ENCODE measurements at places on chromosomes 7 and 10. TPM values are rescaled to one million over a fixed set of nuclear protein-coding genes. Genes with fewer than 3 reads are reported as not detected.

Gene SPDYE16
- total RNA-seq: not detected

Gene NEBL
- 21.9 TPM for total RNA-seq

DNA sequence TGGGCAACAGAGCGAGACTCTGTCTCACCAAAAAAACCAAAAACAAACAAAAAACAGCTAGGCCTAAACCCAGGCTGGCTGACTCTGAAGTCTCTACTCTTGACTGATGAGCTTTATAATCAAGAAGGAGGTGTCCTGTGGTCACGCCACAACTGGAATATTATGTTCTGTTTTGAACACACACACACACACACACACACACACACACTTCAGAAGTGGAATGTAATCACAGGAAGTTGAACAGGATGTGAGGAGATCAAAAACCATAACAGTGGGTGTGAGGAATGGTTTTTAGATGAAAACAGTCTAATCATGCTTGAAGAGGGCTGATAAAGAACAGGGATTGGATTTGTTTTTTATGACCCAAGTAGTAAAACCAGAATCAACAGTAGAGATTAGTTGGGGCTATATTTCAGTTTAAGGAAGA lies 51.1 kb upstream of the IL6 start:
- H3K4me3 ChIP-seq: no peak overlapping the region
- DNase-seq: no peak
- H3K27me3 ChIP-seq: no peaks in the 10 kb centered on the region
- no peak overlapping the region for H3K27ac ChIP-seq
- H3K36me3 ChIP-seq: no peaks in the 10 kb centered on the region

DNA sequence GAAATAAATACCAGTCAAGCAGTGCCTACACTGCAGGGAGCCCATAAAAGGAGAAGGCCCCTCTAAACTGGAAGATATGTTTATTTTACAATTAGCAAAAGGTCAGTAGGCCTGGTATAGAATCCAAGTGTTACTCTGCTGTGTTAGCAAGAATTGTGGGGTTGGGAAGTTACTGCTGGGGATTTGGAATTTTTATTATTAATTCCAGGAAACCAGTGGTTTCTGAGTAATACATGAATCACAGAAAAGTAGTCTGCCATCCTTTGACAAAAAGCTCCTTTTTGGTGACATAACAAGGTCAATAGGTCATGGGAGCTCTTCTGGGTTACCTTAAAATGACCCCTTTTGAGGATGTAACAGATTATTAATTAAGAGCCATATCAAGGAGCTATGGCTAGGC lies 67.4 kb downstream of the ZNF92 start:
- H3K4me1 ChIP-seq: peaks cover 11% of the 10 kb centered on the region
- H3K27ac ChIP-seq: no peak overlapping the region
- H3K4me3 ChIP-seq: no peak overlapping the region
- DNase-seq: no peak
- no peaks in the 10 kb centered on the region for H3K36me3 ChIP-seq

DNA sequence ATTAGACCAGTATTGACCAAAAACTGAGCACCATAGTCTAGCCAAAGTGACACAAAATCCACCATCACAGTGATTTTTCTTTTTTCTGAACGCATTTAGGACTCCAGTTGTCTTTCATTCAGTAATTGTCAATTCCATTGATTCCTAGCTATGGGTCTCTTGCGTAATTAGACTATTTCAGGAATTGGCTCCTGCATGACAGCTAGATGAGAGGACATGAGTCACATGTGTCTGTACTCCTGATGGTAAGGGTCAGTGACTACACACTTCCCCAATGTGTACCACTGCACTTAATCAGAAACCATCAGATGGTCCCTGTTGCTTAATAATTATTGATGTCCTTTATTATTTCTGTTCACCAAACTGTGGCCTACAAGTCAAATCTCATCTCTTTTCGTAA lies 469.5 kb downstream of the POM121L12 start:
- no peaks in the 10 kb centered on the region for H3K27me3 ChIP-seq
- H3K27ac ChIP-seq: no peak overlapping the region
- H3K36me3 ChIP-seq: no peaks in the 10 kb centered on the region
- no peak for DNase-seq
- H3K4me1 ChIP-seq: no peaks in the 10 kb centered on the region
- H3K4me3 ChIP-seq: no peak overlapping the region

GRCh38 chr7:113368256-113368655 lies 249.9 kb upstream of the SMIM30 start:
- DNase-seq: no peak
- no peak overlapping the region for H3K27ac ChIP-seq
- H3K4me1 ChIP-seq: no peaks in the 10 kb centered on the region
- H3K27me3 ChIP-seq: no peaks in the 10 kb centered on the region
- H3K36me3 ChIP-seq: no peaks in the 10 kb centered on the region
- no peak overlapping the region for H3K4me3 ChIP-seq

DNA sequence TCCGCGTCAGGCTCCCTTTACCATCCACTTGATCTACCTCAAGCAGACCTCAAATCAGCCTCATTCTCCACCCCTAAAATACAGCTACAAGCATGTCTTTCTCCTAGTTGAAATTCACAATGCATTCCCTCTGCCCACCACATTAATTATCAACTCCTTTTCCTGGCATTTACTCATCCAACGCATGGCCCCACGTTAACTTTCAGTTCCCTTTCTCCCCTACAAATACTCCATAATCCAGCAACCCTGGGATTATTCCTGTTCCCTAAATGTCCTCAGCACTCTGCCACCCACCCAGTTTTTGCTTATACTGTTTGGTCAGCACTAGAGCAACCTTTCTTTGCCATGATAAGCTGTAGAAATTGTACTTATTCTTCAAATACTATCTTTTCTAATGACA lies 5.7 kb upstream of the VIM start:
- 0 out of 2 replicates have a peak, but pooled peaks cover 4% of the 10 kb centered on the region for H3K4me1 ChIP-seq
- H3K36me3 ChIP-seq: no peaks in the 10 kb centered on the region
- DNase-seq: no peak

DNA sequence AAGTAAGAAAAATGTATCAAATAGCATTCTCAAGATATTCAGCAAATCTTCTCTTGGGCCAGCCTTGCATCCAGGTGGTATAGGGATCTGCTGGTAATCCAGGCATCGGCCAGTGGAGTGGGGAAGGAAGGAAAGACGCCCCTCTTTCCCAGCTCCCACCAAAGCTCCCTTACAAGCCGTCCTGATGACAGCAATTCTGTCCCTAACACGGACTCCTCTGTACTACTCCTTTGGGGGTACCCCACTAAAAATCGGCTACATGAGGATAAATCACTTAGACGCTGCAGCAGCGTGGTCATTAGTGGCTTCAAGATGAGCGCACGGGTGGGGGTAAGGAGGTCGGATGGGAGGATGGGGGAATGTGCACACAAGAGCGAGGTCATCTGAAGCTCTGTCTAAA lies 24.7 kb upstream of the NUB1 start:
- H3K27ac ChIP-seq: no peak overlapping the region
- no peaks in the 10 kb centered on the region for H3K4me1 ChIP-seq
- H3K4me3 ChIP-seq: no peak overlapping the region
- no peaks in the 10 kb centered on the region for H3K36me3 ChIP-seq
- no peak for DNase-seq

GRCh38 chr7:26499315-26499897 lies 207.7 kb downstream of the SNX10 start:
- no peak overlapping the region for H3K4me3 ChIP-seq
- H3K27ac ChIP-seq: no peak overlapping the region
- DNase-seq: no peak
- no peaks in the 10 kb centered on the region for H3K27me3 ChIP-seq
- H3K4me1 ChIP-seq: no peaks in the 10 kb centered on the region

Gene NUTM2D
- 1.1 TPM for total RNA-seq

DNA sequence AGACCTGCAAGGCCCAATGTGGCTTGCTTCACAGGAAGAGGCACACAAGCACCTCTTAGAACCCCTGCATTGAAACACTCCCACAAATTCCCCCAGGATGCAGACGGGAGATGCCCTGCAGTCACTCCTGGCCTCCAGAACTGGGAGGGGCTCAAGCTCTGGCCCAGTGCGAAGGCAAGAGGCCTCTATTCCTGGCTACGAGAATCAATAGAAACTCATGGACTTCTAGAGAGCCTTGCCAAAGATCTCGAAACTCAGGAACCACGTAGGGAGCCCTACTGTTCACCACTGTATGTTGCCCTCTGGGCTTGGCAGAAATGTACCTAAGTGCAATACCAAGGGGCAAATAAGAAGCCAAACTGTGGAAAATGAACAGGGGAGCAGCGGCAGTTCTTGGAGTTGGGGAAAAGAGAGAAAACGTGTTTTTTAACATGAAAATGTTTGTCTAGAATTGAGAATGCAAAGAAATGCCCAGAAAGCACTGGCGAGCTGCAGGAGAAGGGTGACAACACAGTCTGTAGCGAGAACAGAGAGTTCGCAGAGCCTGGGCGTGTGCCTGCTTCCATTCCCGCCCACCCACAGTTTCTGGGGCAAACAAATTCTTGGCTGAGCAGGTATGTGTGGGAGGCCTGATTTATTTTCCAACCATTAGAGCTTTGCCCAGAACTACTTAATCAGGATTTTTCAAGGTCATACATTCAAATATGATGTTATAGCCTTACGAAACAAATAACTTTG lies 260.5 kb upstream of the KLF14 start:
- H3K27me3 ChIP-seq: no peaks in the 10 kb centered on the region
- peaks cover 63% of the 10 kb centered on the region for H3K4me1 ChIP-seq
- no peak overlapping the region for H3K4me3 ChIP-seq
- no peak for DNase-seq

Gene OPALIN
- not detected for total RNA-seq

DNA sequence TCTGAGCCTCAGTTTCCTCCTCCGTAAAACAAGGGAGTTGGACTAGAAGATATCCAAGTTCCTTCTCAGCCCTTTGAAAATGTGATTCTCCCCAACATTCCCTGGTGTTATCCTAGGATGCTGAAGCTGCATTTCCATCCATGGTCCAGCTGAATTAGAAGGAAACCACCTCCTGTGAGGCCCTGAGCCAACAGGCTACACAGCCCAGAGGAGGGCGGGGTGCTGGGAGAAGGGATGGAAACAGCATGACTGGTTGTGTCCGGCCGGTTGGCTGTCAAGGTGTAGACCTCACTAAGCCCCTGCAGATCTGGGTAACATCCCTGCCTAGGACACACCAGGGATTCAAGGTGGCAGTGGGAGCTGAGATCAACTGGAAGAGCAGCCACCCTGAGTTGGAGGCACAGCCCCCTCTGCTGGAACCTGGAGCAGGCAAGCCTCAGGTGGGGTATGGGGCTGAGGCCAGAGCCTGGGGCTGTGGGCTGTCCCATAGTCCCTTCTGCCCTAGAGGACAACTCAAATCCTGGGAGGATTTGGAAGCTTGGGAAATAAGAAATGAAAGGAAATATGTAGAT lies 72.0 kb downstream of the PAX2 start:
- H3K27me3 ChIP-seq: peaks cover 90% of the 10 kb centered on the region
- H3K4me1 ChIP-seq: no peaks in the 10 kb centered on the region
- DNase-seq: no peak
- H3K4me3 ChIP-seq: no peak overlapping the region

GRCh38 chr10:50480054-50481007 lies 143.4 kb downstream of the SGMS1 start:
- no peak overlapping the region for H3K4me3 ChIP-seq
- no peaks in the 10 kb centered on the region for H3K27me3 ChIP-seq
- peaks cover 4% of the 10 kb centered on the region for H3K36me3 ChIP-seq
- DNase-seq: no peak
- H3K27ac ChIP-seq: no peak overlapping the region
- no peaks in the 10 kb centered on the region for H3K4me1 ChIP-seq

Gene CH25H
- not detected for total RNA-seq

Gene SLC26A5
- not detected for total RNA-seq

DNA sequence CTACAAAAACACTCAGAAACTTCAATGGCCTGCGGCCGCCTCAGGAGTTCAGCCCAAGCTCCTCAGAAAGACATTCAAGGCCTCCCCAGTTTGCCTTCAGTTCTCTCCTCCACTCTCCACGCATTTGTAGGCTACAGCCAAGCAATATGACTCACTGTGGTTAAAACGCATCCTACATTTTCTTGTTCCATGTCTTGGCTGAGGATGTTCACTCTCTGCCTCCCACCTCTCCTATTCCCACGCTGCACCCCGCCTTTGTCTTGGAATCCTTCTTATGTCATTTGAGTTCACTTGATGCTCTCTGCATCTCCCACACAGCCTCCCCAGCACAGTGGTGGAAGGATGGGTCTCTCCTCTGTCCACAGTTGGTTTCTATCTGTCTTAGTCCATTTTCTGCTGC lies 184.8 kb downstream of the NPSR1 start:
- DNase-seq: no peak
- no peaks in the 10 kb centered on the region for H3K27me3 ChIP-seq
- H3K36me3 ChIP-seq: no peaks in the 10 kb centered on the region
- no peak overlapping the region for H3K4me3 ChIP-seq
- no peak overlapping the region for H3K27ac ChIP-seq
- peaks cover 23% of the 10 kb centered on the region for H3K4me1 ChIP-seq

Gene NRAP
- total RNA-seq: not detected

Gene PLPP4
- not detected for total RNA-seq

Gene NME8
- total RNA-seq: not detected

Gene PTPRN2
- not detected for total RNA-seq

Gene TFR2
- total RNA-seq: 4.8 TPM

Gene CYP26A1
- total RNA-seq: 2.2 TPM

Gene EVX1
- total RNA-seq: not detected

DNA sequence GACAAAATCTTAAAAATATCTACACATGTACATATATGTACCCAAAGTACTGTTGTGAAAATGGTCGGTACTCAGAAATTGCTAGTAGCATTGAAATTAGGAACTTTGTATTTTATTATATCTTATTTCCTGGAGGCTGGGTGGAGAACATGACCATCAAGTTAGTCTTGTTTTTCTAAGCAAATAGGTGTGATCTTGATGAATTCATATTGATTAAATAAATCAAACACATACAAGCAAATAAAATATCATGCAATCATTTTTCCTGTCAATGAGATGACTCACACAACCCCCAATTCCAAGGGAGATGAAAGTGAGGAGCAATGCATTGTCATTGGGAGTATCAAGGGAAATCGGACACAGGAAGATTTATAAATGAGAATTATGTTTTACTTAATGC lies 18.0 kb downstream of the VSTM2A start:
- peaks cover 46% of the 10 kb centered on the region for H3K4me1 ChIP-seq
- peak overlapping the region; percentile 67 for H3K27ac ChIP-seq
- H3K36me3 ChIP-seq: no peaks in the 10 kb centered on the region
- DNase-seq: no peak

- no peaks in the 10 kb centered on the region for H3K4me1 ChIP-seq
- no peak overlapping the region for H3K4me3 ChIP-seq
- H3K27me3 ChIP-seq: 0 out of 2 replicates have a peak, but pooled peaks cover 2% of the 10 kb centered on the region
- no peak overlapping the region for H3K27ac ChIP-seq
- no peak for DNase-seq
These were observed 107.0 kb upstream of the NPSR1 start for GRCh38 chr7:34550996-34551395.

Gene PITX3
- not detected for total RNA-seq

Gene TET1
- total RNA-seq: 2.4 TPM

DNA sequence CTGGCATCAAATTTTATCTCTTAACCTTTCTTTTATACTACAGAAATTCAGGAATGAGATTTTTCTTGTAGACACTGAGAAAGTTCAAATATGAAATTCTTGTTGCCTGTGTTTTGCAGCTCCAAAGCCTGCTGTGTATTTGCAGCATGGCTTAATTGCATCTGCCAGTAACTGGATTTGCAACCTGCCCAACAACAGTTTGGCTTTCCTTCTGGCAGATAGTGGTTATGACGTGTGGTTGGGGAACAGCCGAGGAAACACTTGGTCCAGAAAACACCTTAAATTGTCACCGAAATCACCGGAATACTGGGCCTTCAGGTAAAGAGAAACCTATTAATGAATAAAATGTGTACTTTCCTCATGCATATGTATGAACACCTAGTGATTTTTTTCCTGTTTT lies 24.8 kb downstream of the LIPK start:
- H3K27ac ChIP-seq: no peak overlapping the region
- no peak for DNase-seq
- no peaks in the 10 kb centered on the region for H3K36me3 ChIP-seq
